ENCODE measurements at places on chromosomes 2 and 18. TPM values are rescaled to one million over a fixed set of nuclear protein-coding genes. Genes with fewer than 3 reads are reported as not detected.
A peak's percentile ranks its signal among the peaks of the same experiment; 100 is the strongest.

NT5DC4 gene
- not detected for total RNA-seq

SYT4 gene
- 1.0 TPM for total RNA-seq

DNAH6 gene
- total RNA-seq = 0.34 TPM

UPP2 gene
- total RNA-seq = not detected

CARF gene
- 9.2 TPM for total RNA-seq

PSMD14 gene
- total RNA-seq = 42.7 TPM

PCARE gene
- 0.47 TPM for total RNA-seq

MC2R gene
- not detected for total RNA-seq

MC4R gene
- not detected for total RNA-seq

DNA sequence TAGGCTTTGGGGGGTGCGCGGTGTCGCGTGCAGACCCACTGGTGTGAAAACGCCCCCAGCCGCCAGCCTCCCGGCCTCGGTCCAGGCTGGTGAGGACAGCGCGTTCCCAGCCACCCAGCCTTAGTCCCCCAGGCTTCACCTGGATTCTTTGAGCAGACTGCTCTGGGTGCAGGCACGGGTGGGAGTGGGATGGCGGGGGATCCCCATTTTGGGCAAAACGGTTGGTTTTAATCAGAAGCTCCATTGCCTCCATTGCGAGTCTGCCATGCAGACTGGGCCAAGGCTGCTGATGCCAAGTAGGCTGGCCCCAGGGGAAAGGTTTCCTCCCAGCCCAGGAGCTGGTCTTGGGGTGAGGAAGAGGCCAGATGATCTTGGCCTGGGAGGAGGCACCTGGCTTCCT lies 445 bp downstream of the MLPH start:
- no peak for DNase-seq

DNA sequence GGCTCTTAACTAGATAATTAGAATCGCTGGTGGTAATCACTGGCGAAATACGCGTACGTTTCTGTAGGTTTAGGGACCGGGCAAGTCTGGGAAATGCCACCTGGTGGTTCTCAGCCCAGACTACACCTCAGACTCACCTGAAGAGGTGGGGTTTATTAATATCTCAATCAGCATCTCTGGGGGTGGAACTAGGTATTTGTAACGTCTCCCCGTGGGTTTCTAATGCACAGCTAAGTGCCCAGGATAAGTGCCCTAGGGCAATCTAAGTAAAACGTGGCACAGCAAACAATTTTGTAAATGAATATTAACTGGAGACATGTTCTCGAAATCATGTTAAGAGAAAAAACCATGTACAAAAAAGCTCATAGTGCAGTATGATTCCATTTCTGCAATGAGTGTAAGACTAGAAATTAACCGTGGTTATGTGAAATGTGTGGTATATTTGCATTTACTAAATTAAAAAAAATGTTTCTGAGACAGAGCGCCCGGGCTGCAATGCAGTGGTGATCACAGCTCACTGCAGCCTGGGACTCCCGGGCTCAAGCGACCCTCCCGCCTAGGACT lies 760 bp upstream of the CNOT11 start:
- no peak for DNase-seq

- no peak for DNase-seq
These were observed 45.5 kb downstream of the TWSG1 start for GRCh38 chr18:9380101-9380500.

- no peak for DNase-seq
These were observed 18.2 kb downstream of the SCN3A start for GRCh38 chr2:165185633-165186032.

DNA sequence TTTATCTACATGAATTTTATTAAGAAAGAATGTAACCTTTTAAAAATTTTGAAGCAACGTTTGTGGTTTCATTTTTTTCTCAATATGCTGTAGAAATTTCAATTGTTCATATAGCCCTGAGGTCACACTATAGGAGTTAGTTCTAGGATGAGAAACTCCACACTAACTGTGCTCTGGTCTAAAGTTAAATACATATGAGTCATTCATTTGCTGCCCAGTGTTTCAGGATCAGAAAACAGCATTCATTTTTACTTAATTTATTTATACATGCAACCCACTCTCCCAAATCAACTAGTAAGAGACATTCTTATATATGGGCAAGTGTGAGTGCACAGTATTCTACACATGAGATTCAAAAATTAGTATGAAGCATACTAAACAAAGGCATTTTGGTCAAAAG lies 137.9 kb downstream of the DOCK10 start:
- DNase-seq = no peak

DNA sequence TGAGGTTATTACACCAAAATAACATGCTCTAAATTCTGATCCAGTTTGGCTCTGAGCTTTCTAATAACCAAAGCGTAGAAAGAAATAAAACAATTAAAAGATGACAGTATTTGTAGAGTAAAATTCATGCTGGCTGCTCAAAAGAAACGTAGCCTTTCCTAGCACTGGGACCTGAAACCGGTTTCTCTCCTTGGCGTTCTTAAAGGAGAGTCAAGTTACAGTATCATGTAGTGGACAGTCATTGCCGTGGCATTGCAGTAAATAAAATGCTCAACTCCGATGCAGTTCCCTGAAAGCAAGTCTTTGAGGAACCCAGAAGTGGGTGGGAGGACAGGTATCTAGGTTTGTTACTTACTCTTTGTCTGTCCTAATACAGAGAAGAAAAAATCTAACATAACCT lies 52.7 kb upstream of the ITM2C start:
- DNase-seq = no peak

- no peak for DNase-seq
These were observed 52.8 kb upstream of the ITGA6 start for GRCh38 chr2:172374318-172375240.

DNA sequence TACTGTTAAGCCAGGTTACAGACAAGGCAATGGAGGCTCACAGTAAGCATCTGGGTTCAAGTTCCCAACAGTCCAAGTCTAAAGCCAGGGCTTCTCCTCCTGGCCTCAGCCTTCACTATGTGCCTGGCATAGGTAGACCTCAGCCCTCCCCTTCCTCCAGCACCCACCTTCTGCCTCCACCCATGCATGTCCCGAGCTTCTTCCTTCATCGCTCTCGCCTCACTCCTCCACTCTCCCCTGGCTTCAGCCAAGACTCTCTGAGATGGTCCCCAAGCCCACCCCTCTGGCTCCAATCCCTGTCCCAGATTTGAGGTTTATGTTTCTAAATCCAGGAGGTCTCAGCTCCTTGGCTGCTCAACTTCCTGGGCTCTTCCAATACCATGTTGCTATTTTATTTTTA lies 26.9 kb downstream of the CENPA start:
- DNase-seq = no peak

GRCh38 chr18:8814206-8814605 lies 108.8 kb downstream of the MTCL1 start:
- DNase-seq = no peak

DNA sequence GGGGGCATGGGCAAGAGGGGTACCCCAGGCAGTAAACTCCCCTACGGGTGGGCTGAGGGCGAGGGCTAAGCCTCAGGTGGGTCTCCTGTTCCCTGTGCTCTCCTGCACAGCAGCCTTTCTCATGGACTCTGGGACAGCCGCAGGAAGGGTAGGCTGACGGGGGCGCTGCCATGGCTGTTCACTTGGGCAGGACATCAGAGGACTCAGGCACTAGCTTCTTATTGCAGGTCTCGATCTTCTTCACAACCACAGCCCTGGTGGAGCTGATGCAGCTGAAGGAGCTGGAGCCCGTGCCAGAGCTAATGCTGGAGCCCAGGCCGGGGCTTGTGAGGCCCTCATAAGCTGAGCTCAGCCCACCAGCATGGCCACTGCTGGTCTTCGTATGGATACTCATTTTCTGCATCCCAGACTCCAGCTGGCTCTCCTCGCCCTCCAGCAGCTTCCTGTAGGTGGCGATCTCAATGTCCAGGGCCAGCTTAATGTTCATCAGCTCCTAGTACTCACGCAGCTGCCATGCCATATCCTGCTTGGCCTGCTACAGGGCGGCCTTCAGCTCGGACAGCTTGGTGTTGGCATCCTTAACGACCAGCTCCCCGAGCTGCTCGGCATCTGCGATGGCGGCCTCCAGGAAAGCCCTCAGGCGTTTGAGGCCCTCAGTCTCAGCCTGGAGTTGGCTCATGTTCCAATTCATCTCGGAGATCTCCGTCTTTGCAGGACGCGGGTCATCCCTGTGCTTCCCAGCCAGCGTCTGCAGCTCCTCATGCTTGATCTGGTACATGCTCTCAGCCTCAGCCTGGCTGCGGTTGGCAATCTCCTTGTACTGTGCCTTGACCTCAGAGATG lies 359.8 kb upstream of the SETBP1 start:
- DNase-seq = no peak

DNA sequence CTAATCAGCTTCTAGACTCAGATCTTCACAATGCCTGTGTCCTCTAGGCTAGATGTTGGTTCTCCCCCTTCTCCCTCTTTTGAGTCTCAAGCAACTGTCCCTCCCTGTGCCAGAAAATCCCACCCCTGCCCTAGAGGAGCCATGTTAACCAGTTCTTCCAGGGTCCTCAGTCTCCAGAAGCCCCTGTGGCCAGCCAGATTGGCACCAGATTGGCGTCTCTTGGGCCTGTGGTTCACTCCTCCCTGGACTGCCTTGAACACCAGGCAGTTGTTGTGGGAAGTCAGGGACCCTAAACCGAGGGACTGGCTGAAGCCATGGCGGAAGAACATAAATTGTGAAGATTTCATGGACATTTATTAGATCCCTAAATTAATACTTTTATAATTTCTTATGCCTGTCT lies 36.6 kb downstream of the CYP26B1 start:
- DNase-seq = no peak

- DNase-seq = no peak
These were observed 241.2 kb downstream of the TFCP2L1 start for GRCh38 chr2:121043827-121044222.

GRCh38 chr2:42298996-42299754 lies 61.8 kb downstream of the COX7A2L start:
- DNase-seq = no peak

GRCh38 chr18:50190926-50191325 lies 4.0 kb downstream of the MYO5B start:
- no peak for DNase-seq

- DNase-seq = no peak
These were observed 23.5 kb downstream of the WNT10A start for GRCh38 chr2:218904176-218904575.

DNA sequence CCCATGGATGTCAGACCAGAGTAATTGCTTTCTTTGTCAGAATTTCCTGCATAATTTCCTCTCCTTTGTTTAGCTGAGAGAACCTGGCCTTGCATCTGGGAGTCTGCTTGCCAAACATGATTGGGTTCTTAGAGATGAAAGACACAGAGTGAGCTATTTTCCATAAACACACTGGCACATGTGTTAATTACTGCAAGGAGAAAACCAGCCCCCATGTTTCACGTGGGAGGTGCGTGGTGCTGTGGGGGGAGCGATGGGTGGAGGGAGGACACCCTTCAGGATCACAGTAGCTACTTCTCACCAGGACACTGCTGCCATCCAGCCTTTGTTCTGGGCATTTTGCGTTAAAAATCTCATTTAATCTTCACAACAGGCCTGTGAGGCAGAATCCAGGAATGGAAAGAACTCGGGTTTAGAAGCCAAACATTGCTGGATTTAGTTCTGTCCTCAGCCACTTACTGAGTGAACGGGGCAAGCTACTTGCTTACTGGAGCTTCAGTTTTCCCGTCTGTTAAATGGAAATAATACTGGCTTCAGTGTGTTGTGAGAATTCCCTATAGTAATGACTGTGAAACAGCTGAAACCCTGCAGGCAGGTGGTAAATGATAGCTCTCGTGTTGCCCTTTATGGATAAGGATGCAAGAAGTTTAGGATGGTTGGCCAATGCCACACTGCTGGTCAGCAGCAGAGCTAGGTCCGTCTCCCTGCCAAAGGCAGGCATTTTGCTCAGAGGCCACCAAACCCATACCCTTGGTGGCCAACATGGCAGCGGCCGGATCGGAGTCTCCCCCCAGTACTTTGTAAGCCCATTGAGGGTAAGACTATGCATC lies 100.1 kb upstream of the ASAP2 start:
- DNase-seq = no peak

GRCh38 chr2:225894236-225894980 lies 494.9 kb downstream of the NYAP2 start:
- no peak for DNase-seq

DNA sequence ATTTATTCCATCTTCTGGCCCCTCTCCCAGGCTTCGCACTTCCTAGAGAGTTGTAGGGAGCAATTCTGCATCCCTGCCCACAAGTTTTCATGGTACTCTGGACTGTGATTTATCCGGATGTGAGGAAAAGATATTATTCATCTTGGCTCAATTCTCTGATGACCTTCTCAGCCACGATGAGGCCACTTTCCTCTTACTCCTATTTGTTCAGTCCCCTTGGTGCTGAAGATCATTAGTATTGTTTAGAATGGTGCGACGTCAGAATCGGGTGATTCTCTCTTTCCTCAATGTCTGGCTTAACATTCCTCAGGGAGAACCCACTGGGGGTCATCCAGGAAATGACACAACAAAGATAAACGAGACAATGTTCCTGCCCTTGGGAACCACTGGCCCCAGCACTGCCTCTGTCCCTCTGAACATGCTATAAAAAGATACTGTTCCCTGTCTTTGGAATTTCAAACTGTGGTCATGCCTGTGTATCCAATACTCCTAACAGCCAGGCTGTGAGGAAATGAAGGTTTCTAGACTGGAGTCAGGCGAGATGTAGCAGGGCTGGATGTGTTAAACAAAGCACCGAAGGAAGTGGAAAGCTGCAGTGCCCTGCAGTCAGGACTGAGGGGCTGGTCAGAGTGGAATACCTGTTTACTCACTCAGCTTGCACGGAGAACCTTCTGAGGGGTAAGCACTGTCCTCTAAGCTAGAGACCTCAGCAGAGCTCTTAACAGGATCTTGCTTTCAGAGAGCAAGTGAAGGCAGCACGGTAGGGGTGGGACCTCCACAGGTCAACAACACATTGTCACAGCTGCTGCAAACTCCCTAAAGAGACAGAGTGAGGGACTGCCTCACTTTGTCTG lies 12.9 kb upstream of the GLI2 start:
- DNase-seq = peak; percentile 31

DNA sequence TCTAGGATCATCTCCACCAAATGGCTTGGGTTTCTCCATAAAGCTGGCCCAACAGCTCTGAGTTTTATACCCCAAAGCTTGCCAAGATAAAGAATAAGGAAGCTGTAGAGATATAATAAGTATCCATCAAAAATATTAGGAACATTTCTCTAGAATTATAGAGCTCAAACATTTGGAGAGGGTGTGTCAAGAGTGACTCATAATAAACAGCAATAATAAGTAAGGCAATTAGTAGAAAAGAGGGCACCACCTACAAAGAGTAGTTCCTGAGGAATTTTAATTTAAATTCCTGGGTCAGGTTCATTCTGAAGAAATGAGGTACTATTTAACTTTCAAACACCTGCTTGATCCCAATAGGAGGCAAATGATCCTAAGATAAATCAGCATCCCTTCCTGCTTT lies 41.4 kb upstream of the NCKAP5 start:
- DNase-seq = no peak

GRCh38 chr18:6781142-6781714 lies 51.7 kb downstream of the ARHGAP28 start:
- DNase-seq = no peak
